ENCODE measurements at places on chromosomes 4 and X.

DNA sequence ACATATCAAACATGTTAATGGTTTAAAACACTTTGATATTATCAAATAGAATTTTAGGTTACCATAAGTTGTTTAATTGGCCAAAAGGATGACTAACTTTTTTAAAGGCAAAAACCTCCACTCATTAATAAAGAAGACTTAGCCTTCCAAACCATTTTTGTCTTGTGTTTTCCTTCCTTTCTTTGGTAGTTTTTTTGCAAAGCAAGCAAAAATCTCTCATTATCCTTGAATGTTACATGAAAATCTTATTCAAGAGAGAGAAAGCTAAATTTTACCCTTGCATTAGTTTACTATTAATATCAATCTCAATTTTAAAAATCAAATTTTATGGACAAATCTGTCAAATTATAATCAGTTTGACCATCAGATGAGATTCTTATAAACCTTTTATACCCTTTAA lies 419.5 kb downstream of the SPIN4 start:
- DNase-seq = no peak

DNA sequence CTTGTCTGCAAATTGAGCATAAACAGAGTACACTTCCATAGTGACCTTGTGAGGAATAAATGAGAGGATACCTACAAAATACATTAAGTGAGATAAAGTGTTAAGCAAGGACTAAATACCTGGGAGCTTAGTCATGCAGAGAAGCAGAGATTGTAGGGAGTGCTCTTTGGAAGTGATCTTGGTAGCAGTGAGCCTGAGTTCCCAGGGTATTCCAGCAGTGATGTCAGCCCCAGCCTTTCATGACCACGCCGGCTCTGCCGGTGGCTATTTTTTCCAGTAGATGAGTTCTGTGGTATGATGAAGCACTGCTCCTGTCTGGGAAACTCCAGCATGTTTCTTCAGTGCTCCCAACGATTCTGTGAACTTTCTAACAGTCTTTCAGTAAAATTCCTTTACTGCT lies 391.5 kb upstream of the IGFBP7 start:
- no peak for DNase-seq

DNA sequence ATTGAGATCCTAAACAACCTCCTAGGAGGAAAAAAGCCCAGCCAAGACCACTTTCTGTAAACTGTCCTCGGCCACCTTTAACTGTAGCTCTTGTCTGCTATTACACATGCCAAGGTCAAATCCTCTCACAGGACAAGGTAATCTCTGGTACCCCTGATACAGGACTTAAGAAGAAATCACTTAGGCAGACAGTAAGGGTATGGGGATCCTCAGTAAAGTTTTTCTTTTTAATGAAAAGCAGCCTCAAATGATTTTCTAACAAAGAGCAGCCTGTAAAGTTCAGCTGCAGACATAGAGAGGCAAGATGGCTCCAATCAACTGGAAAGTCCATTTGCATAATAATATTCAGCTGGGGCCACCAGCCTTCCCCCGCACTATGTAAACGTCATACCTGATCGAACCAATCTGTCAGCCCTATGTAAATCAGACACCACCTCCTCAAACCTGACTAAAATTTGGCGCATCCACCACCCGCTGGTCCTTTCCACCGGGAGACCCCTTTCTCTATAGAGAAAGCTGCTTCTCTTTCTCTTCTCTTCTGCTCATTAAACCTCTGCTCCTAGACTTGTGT lies 14.6 kb upstream of the MPP1 start:
- DNase-seq = no peak

- DNase-seq = no peak
Observed at GRCh38 chr4:24403265-24403664, 181.1 kb downstream of the DHX15 start.

DNA sequence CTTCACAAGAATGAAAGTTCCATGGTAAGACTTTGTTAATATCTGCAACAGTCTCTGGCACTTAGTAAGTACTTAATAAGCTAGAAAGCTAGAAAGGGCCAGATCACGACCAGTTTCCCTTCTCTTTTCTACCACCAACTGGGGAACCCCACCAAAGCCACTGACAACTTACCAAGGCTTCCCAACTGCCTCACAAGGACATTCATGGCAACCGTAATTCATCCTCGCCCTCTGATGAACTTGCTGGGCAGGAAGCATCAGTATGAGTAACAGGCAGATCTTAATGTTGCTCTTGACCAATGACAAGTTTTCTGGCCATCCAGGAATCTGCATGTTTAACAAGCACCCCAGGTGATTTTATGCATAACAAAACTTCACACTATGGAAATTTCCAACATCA lies 23.2 kb upstream of the ZCCHC13 start:
- DNase-seq = no peak

- no peak for DNase-seq
Observed at GRCh38 chr4:1716065-1716945, 4.2 kb upstream of the SLBP start.

GRCh38 chr4:169397762-169398161 lies 127.0 kb upstream of the SH3RF1 start:
- DNase-seq = no peak

DNA sequence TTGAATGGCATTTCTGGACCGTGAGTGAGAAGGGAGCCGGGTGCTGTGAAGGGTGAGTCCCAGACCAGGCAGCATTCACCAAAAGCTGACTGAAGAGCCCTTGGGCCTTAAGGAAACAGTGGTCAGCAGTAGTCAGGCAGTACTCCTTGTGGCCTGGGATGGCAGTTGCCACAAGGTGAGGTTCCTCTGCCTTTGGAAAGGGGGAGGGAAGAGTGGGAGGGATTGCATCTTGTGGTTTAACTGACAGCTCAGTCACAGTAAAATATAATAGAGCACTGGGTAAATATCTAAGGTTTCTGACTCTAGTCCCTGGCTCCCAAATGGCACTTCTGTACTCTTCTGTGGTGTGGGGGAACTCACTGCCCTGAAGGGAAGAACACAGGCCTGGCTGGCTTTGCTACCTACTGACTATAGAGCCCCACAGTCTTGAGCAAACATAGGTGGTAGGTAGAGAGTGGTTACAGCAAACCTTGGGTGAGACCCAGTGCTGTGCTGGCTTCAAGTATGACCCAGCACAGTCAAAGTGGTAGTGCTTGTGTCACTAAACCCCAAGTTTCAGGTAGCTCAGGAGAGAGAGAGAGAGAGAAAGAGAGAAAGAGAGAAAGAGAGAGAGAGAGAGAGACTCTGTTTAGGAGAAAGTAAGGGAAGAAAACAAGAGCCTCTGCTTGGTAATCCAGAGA lies 154.2 kb downstream of the TEX11 start:
- DNase-seq = no peak

DNA sequence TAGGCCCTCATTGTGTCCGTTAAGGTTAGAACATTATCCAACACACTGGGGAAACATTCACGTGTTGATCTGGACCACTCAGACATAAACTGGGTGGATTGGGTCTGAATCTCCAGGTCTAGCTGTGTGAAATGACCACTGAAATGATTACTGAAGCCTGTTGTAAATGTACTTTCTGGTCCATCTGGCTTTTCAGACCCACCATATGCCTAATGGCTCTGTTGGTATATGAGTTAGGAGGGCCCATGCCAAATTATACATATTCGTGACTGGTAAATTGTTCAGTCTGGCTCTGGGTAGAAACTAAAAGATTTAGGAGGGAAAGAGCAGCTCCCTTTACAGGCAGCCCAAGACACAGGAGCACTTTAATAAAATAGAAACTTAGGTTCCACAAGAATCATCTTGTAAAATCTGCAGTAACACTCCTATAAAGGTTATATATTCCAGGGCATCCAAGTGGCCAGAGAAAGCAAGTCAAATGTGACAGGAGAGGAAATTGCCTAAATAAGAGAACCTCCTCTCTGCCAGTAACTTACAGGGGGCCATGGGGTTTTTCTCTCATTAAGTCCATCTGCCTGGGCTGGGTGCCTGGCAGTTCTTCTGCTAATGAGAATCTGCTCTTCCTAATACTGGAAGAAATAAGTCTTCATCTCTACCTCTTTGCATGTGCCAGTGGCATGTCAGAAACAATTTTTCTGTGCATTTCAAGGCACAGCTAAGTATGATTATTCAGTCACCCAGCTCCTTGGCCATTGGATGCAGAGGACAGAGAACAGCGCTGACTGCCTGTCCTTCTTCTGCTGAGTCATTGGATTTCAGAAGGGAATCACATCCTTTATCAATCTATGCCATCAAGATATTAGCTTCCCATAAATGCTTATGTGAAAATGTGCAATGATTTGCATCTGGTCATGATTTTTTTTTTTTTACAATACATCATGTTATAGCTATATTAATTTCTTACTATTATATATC lies 112.6 kb downstream of the GLRA2 start:
- no peak for DNase-seq

DNA sequence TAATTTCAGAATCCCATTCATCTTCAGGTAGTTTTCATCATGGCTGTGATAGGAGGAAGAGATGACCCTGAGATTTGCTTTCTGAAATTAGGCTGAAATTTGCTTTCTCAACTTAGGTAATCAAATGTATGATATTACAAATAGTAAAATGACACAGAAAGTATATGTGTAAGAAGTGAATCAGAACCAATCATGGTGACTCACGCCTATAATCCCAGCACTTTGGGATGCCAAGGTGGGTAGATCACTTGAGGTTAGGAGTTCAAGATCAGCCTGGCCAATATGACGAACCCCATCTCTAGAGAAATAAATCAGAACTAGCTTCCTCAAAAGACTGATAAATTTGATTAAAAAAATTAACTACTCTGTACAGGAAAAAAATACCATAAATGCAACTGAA lies 555.4 kb downstream of the STPG2 start:
- DNase-seq = no peak

GRCh38 chrX:72255445-72255844 lies 16.6 kb upstream of the ERCC6L start:
- DNase-seq = no peak

DNA sequence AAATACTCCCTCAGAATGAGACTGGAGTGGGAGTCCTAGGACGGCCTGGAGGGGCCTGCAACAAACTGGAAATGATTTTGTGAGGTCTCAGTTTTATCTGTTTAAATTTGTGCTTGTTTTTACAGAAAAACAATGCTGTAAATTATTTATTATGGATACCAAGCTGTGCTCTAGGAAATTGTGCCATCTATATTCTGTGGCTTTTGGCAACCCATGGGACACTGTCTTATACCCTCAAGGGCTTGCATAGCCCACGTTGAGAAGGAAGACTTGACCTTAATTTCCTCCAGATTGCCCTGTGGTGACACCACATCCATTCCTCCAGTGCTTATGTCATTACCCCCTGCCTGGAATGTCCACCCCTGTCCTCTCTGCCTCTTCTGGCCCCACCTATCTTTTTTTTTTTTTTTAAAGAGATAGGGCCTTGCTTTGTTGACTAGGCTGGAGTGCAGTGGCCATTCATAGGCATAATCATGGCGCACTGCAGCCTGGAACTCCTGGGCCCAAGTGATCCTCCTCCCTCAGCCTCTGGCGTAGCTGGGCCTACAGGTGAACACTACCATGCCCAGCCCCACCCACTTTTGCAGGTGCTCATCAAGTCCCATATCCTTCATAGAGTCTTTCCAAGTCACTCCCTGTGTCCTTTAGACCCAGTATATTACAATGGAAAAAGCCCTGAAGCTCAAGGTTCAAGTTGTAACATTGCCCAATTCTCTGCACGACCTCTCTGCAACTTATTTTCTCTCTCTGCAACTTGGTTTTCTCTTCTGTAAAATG lies 77.4 kb downstream of the HPRT1 start:
- no peak for DNase-seq

DNA sequence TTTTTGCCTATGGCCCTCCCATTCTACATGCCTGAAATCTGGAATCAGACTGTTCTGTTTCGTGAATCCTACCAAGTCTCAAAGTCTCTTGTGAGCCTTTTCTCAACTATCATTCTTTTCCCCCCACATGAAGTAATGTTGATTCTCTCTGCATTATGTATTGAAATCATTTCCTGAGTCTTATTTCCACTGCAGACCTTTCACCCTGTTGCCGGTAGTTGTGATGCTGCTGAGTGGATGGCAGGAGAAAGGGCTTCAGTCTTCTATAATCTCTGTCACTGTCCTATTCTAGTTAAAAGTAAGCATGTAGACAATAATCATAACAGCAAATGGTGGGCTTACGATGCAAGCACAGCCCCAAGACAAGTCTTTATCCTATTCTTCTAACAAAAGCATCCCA lies 75.0 kb downstream of the TBC1D9 start:
- no peak for DNase-seq

- DNase-seq = no peak
Observed at GRCh38 chr4:152734015-152734698, 45.4 kb downstream of the TIGD4 start.

- DNase-seq = peak; percentile 86
Observed at GRCh38 chr4:52861879-52862616, at the start of gene RASL11B. RASL11B (plus strand) TSS chr4:52862317; CDS start chr4:52862508, 191 bp downstream.

DNA sequence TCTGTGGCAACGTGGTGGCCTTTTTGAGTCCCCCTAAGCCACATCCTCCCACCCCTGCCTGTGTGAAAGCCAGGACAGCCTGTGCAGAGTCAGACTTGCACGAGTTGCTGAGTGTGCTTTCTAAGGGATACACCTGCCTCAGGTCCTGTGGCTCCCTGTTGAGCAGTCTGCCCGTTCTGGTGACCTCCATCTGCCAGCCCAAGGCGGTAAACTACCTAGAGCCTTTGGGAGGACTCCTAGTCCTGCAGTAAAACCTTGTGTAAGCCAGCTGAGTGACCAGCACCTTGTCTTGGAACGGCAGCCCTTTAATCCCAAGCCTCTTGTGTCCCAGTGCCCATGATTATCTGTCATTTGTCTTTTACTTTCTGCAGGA lies 69.3 kb downstream of the NBDY start:
- DNase-seq = no peak

DNA sequence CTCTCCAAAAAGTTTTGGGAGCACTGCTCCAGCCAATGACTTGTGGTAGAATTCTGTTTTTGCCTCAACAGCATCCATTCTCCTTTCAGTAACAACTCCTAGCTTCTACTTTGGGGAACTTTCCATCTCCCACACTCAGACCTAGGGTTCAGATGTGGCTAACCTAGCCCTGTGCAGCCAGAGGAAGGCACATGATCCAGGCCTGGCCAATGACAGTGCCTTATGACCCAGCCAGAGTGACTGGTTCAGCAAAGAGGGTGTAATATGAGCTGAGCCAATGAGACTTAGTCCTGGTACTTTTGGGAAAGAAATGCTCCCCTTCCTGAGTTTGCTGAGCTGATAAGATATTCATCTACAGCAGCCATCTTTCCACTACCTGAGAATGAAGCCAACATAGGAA lies 5.4 kb upstream of the USP46 start:
- DNase-seq = no peak

DNA sequence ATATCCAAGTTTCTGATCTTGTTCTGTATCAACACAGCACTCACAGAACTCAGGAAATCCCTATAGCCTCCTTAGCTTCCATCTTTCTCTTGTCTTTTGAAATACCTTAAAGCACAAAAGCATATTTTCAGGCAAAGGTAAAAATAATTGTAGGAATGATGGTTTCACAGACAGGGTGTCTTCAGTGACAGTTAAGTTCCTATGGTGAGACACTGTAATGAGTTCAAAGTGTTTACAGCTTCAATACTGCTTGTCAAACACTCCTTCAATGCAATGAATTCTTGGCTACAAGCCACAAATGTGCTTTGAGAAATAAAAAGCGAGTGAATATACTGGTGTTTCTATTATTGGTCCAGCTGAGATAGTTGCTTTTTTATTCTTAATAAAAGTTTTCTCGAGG lies 466.0 kb downstream of the DMD start:
- no peak for DNase-seq

GRCh38 chr4:68375667-68376559 lies 26.0 kb upstream of the YTHDC1 start:
- peak; percentile 77 for DNase-seq

GRCh38 chrX:77597090-77597489 lies 149.9 kb downstream of the FGF16 start:
- DNase-seq = no peak

- DNase-seq = peak; percentile 73
Observed at GRCh38 chrX:129961180-129962083, 21.0 kb upstream of the BCORL1 start.

GRCh38 chr4:107896646-107897045 lies 34.7 kb upstream of the CYP2U1 start:
- DNase-seq = no peak

All from CD4-positive, alpha-beta T cell treated with Interleukin-10 for 1 hour (primary cell).